NCI-H446 (cell line): ENCODE measurements at places on chromosomes 16 and 17.
A peak's percentile ranks its signal among the peaks of the same experiment; 100 is the strongest.

GRCh38 chr16:81752225-81752875, 26.7 kb upstream of the PLCG2 start:
- no peak for DNase-seq

- DNase-seq = no peak
Measured at GRCh38 chr16:77967054-77967904, 55.1 kb upstream of the CLEC3A start.

DNA sequence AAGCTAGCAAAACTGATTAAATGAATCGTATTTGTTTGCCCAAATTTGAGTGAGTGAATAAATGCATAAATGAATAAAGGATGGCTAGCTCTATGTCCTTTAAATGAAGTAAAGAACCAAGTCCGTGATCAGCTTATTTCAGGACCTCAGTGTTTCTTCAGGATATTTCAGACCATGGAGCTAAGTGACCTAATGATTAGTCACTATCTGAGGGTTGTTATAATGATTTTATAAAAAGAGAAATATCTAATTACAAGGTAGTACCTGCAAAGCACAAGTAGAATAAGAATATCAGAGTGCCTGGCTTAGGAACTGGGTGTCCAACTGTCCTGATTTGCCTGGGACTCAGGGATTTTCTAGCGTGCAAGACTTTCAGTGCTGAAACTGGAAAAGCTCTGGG, 12.5 kb downstream of the KCNJ2 start:
- no peak for DNase-seq

GRCh38 chr17:13337864-13338371, 263.8 kb downstream of the HS3ST3A1 start:
- peak; percentile 7 for DNase-seq

GRCh38 chr17:83182620-83183101, 103.3 kb downstream of the METRNL start:
- DNase-seq = no peak

DNA sequence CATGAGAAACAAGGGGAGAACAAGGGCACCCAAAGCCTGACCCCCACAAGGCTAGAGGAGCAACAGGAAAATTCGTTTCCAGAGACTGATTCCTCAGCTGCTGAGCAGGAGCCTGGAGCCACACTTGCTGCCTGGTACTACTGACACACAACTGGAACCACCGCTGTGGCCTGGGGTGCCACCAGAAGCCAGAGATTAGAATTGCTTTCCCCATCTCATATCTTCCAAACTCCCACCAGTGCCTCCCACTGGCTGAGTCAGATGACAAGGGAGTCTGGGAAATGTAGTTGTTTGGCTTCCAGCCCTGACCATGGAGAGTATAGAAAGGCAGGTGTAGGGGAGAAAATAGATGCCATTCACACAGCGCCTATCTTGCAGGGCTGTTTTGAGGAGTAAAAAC, 4.1 kb upstream of the TMEM11 start:
- DNase-seq = no peak
